ENCODE measurements at places on chromosomes 3 and 15.

DNA sequence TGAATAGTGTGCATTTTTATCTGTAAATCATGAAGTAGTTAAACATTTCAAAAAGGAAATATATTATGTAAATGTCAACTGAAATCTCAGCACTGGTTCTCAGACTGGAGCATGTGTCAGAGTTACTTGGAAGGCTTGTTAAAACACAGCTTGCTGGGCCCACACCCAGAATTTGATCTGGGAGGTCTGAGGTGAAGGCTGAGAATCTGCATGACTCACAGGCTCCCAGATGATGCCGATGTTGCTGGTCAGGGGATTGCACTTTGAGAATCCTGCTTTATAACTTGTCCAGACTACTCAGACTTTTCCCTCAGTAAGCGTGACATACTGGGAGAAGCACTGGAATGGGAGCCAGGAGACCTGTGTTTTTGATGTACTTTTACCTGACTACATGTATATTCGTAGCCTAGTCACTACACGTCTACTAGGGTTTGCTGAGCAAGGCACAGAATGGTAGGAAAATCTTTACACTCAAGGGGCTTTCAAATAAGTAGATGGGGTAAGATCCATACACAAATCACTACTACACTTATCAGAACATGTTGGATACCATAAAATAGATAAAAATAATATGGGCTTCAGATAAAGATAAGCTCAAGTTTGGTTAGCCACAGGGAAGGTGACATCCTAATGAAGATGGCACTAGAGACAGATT is 77.1 kb upstream of the MEX3B start:
- peak; percentile 86 for DNase-seq

DNA sequence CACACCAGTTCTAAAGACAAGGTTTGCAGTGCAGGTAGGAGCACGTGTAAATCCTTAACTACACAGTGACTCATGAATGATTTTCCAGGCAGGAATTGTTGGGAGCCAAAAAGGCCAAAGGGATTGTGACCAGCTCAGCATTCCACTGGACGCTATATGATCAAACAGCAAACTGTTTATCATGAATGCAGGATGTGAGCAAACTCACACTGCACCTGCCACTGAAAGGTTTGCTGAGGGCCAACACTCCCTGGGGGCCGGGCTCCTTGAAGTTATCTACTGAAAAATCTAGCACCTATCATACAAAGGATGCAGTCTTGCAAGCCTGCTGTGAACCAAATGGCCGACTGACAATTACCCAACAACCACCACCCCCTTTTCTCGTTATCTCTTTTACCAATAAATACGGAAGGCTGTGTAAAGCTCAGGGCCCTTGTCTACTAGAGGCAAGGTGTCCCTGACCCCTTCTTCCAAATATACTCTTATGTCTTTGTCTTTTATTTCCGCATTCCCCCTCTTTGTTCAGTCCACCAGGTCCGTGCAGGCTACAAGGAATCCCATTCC is 11.5 kb upstream of the DNASE1L3 start:
- DNase-seq: no peak

- no peak for DNase-seq
These were observed 14.4 kb downstream of the FANCD2OS start for GRCh38 chr3:10093678-10094077.

GRCh38 chr3:151101270-151101969 is 16.0 kb downstream of the MED12L start:
- DNase-seq: no peak

DNA sequence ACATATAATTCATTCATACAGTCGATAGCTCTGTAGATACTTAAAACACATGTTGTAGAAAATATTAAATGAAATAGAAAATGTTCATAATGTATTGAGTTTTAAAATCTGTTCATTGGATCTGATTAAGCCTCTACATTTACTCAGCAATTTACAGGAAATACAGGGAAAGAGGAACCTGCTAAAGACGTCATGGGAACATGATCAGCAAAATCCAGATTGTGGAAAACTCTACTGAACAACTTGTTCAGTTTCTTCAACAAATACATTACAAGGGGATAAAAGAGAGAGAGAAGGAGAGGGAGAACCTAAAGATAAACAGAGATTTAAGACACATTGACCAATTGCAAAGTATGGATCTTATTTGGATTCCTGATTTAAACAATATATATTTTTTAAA is 46.7 kb downstream of the KLHL6 start:
- no peak for DNase-seq
